T1000 (cell line): ENCODE measurements at places on chromosomes 4 and X.

DNA sequence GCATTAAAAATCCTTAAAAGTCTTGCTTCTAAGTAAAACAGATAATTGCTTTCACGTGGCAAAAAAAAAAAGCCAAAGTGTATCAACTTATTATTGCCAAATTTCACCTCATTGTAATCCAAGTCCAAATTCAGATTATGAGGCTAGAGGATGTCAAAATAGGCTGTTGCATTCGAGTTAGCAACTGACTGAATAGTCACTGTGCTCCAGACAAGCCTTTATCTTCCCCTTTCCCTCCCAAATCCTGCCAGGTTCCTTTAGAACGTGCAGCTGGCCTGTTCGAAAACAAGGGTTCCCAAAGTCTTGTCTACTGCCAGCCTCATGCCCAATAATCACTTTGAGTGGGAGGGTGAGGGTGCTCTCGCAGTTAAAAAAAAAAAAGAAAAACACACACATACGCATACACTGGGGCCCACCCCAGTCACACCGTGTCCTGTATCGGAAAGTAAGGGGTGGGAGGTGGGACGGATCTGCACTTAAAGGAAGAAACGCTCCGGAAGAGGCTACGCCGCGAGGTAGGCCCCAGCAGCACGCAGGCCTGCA lies 603 bp downstream of the MAD2L1 start:
- DNase-seq, result no peak

- DNase-seq, result no peak
Observed at GRCh38 chr4:149017002-149017734, 575.0 kb upstream of the NR3C2 start.

- peak; percentile 21 for DNase-seq
Observed at GRCh38 chr4:88008122-88008742, 797 bp downstream of the PKD2 start.

DNA sequence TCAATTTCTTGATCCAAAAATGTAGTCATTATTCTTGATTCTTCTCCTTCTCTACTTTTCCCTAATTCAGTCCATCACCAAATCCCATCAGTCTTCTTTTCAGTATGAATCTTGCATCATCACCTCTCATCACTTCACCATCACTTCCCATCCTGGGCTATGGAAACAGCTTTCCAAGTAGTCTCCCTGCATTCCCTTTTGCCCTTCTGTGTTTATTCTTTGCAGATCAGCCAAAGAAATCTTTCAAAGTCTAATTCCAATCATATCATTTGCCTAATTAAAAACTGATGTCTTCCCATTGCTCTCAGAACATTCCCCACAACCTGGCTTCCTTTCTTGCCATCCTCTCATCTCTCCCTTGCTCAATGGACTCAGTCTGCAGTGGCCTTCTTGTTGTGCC lies 201.7 kb upstream of the ADAMTS3 start:
- DNase-seq, result no peak
